ENCODE measurements at places on chromosomes 12 and 14.

DNA sequence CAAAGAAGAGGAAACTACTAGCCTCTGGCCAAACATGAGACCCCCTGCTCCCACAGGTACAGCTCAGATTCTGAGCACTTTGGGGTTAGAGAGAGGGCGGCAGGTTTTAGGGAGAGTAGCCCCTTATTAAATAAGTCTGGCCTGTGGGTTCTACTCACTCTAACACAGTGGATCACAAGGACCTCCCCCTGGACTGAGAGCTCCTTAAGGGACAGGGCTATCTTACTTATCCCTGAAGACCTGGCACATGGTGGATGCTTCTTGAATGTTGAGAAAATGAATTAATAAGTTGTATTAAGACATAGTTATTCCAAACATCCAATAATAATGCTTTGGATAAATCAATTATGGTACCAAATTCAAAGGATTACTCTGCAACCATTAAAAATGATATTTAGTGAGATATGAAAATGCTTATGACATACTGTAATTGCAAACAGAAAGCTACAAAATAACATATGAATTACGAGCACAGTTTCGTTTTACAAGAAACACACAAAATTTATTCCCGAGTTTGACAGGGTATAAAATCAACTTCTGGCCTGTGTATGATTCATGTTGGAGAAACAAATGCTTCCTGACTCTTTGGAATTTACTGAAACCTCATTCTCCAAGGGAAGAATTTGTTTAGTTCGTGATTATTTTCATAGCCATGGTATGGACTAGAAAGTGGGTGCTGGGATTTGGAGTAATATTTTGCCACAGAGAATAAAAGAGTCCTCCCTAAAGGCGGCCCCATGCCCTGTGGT is 59.3 kb upstream of the BDKRB2 start:
- DNase-seq = peak; percentile 87

- peak; percentile 89 for DNase-seq
Measured at GRCh38 chr12:106417926-106418910, 60.7 kb downstream of the POLR3B start.

GRCh38 chr12:106736051-106736957 is 38.2 kb upstream of the RIC8B start:
- DNase-seq = peak; percentile 6

- no peak for DNase-seq
Measured at GRCh38 chr14:36998686-36999085, 173.7 kb downstream of the SLC25A21 start.

GRCh38 chr14:61555056-61555838 is 140.1 kb upstream of the HIF1A start:
- DNase-seq = peak; percentile 65

GRCh38 chr14:89466944-89467343 is 49.9 kb upstream of the FOXN3 start:
- no peak for DNase-seq

- DNase-seq = peak; percentile 85
Measured at GRCh38 chr14:85528897-85529631, 880 bp upstream of the FLRT2 start.

DNA sequence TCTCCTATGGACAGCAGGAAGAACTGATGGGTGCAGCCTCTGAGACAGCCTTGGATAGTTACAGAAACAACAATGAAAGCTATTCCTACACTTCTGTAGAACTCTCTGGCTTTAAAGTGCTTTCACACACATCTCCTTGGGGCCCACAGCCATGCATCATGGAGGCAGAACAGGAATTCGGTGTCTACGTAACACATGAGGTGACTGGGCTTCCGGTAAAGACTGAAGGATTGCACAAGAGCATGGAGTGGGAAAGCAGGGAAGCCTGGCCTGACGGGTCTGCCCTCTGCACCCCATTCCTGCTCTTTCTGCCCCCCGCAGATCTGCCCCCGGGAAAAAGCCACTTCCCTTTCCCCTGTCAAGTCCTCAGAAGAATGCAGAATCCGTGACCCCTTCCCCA is 82.6 kb downstream of the VWF start:
- DNase-seq = peak; percentile 53

GRCh38 chr14:61813096-61813606 is 50.9 kb downstream of the SNAPC1 start:
- DNase-seq = no peak

GRCh38 chr12:20865873-20866272 is 55.4 kb downstream of the SLCO1B3 start:
- peak; percentile 3 for DNase-seq

- no peak for DNase-seq
Measured at GRCh38 chr12:95228617-95229016, 11.0 kb downstream of the VEZT start.

- DNase-seq = no peak
Measured at GRCh38 chr12:32756476-32757066, 874 bp upstream of the YARS2 start.

- DNase-seq = no peak
Measured at GRCh38 chr14:94008234-94008633, 11.1 kb downstream of the CCDC197 start.

DNA sequence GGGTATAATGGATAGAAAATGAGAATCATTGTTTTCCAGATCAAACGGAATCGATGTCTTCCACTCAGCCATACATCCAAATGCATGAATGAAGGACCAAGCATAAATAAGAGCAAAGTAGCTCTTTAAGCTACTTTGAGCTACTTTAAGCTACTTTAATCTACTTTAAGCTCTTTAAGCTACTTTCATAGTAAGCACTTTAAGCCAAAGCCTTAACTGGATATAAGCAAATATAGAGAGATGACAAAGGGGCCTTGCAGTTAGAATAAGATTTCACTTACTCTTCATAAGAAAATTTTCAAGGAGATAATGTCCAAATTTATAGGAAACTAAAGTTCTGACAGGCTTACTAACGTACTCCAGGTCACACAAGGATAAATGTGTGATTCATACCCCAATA is 355.6 kb upstream of the KITLG start:
- DNase-seq = no peak

DNA sequence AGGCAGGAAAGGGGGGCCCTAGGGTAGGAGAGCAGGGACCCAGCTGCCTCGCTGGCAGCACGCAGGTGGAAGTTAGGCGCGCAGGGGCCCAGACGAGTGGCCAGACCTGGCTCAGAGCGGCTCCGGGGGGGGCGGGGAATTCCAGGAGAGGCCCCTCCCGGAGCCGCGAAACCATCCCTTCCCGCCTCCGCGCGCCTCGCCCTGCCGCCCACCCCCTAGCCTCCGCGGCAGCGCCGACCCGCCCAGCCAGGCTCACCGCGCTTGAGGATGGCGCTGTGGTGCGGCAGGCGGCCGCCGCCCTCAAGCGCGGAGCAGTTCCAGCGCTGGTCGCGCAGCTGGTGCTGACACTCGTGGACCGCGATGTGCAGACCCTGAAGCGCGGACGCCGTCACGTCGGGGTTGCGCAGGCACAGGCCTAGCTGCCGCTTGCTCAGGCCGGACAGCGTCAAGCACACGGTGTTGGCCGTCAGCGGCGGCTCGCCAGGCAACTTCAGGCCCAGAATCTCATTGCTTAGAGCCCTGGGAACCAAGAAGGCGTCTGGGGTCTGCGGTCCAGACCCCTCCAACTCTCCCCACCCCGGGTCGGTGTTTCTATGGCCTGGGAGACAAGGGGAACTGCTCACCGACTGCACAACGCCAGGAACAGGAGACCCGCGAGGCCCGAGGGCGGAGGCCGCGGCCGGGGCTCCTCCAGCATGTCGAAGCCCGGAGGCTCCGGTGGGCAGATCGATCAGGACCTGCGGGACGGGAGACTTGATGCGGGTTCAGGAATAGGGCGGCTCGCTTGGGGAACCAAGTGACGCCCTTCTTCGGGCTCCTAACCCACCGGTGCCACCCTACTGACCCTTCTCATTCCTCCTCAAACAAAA is 1.5 kb downstream of the WNT10B start:
- no peak for DNase-seq

DNA sequence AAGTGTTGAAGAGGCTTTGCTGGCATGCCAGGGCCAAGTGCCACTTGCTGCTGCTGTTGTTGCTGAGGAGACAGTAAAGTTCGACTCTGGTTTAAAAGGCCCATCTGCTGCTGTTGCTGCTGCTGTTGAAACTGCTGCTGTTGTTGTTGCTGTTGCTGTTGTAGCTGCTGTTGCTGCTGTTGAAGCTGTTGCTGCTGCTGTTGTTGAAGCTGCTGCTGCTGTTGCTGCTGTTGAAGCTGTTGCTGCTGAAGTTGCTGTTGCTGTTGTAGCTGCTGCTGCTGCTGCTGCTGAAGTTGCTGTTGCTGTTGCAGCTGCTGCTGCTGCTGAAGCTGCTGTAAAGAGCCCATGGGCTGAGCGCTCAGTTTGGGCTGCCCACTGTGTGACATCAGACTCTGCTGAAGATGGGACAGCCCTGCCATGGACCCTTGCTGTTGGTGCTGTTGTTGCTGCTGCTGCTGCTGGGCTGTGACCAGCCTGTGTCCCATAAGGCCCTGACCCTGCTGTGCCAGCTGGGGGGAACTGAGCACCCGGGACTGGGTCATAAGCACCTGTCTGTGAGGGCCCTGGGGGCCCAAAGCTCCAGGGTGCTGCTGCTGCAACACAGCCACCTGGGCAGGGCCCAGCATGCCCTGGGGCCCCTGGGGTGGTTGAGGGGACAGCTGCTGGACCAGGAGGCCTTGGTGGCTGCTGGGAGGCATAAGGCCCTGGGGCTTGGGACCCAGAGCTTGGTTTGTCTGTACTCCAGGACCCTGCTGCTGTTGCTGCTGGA is 14.3 kb upstream of the PRKAG1 start:
- DNase-seq = no peak

DNA sequence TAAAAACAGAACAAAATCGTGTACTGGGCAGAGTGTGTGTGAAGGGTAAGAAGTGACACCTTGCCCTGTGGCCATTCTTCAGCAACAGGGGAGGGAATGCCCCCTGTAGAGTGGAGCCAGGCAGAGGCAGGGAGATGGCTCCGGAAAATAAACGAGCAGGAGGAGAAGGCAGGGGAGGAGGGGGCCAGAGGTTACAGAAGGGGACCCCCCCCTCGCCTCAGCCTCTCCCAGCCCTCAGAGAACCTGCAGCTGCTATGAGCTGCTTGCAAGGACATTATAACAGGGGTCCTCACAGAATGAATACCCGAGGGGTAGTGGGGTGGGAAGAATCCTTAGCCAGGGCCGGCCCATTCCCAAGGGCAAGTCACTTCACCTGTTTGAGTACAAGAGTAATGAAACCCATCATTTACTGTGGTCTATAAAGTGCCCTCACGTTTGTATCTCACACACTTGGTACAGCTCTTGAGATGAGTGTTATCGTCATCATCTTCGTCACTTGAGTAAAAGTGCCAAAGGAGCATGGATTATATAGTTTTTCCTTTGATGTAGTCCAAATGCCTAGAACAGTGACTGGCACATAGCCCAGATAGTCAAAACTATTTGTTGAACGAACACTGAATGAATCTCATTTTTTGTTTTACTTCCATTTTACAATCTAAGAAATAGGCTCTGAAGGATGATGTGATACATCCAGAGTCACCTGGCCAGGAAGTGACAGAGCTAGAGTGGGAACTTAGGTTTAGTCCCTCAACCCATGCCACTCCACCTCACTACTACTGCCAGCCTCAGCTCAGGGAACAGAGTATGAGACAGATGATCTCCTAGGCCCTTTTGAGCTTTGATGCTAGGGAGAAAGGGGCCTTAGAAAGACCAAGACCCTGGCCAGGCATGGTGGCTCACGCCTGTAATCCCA is 14.5 kb downstream of the SCNN1A start:
- no peak for DNase-seq

DNA sequence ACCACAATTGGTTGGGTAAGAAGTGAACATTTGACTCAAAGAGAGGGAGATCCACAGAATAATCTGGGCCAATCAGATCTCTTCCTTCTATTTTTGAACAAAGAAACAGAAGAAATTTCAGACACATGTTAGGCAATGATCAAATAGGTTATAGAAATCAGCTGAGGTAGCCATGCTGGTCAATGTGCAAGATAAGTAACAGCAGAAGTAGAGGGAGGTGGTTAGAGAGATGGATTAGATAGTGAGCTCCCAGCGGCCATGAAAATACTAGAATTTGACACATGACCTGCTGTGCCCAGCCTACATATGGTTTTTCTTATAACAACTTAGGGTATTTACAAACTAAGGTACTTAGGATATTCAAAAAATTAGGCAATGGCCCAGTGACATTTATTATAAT is 230.9 kb upstream of the ARID2 start:
- DNase-seq = no peak

DNA sequence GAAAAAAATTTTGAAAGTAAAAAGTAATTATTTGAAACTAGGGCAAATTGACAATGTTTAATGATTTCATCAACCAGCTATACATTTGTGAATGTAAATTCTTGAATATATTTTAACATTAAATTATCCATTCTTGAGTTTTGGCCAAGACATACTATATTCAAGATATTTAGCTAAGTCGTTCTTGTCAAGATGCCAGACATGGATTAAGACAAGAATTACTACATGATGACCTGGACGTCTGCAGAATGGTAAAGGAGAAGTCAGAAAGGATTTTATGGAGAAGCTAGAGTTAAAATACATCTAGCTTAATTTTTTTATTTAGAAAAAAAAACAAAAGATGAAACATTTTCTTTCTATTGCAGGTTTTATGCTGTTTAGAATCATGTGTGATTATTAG is 255.8 kb downstream of the TMTC2 start:
- DNase-seq = peak; percentile 7

DNA sequence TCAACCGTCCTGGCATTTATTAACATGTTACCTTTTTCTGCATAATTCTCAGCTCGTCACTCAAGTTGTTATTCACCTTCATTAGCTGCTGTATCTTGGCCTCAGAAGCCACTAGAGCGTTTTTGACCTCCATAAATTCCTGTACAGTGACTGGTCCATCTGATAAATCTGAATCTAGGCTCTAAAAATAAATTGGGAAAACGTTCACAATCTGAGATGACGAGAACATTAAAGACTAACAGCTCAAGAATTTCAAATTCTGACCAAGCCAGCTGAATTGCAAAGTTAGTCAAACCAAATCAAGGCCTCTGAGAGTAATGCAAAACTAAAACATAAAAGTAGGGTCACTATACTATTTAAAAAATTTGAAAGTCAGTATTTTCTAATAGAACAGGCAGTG is 45.0 kb downstream of the GIT2 start:
- DNase-seq = peak; percentile 87

GRCh38 chr12:132176920-132177551 is 32.8 kb downstream of the NOC4L start:
- no peak for DNase-seq

DNA sequence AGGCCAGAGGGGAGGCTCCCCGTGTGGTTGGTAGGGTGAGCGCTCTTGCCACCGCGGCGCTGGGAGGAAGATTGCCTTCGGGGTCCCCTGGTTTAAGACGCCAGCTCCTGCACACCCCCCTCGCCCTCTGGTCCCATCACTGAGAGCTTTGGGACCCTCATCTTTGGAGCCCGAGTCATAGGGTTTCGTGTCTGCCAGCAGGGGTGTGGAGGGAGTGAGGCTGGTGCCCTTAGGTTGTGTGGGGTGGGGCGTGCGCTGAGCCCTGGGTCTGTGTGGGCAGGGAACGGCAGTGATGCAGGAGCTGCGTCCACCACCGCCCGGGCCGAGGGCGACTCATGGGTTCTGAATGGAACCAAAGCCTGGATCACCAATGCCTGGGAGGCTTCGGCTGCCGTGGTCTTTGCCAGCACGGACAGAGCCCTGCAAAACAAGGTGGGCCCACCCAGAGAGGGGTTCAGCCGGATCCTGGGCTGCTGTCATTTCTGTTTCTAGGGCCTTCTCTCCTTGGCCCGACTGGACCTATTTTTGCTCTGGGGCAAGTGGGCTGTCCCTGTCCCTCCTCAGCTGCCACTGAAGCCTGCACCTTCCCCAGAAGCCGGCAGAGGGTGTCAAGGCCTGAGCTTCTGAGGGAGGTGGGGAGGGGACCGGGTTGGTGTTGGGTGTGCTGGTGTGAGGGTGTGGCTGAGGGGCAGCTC is 12.1 kb downstream of the ACADS start:
- DNase-seq = peak; percentile 36

GRCh38 chr14:92565718-92566115 is 52.1 kb downstream of the RIN3 start:
- no peak for DNase-seq

Data from choroid plexus epithelial cell (primary cell).